HuH-7 (cell line): ENCODE measurements at places on chromosomes 1 and 21.

- peak; percentile 45 for DNase-seq
Measured at GRCh38 chr1:87795615-87796337, 467.1 kb downstream of the LMO4 start.

- no peak for DNase-seq
Measured at GRCh38 chr1:34906756-34907155, 22.7 kb downstream of the DLGAP3 start.

GRCh38 chr1:204350857-204351573 lies 8.7 kb downstream of the PLEKHA6 start:
- no peak for DNase-seq

GRCh38 chr21:25640202-25640942 lies 1.3 kb downstream of the JAM2 start:
- DNase-seq: no peak

DNA sequence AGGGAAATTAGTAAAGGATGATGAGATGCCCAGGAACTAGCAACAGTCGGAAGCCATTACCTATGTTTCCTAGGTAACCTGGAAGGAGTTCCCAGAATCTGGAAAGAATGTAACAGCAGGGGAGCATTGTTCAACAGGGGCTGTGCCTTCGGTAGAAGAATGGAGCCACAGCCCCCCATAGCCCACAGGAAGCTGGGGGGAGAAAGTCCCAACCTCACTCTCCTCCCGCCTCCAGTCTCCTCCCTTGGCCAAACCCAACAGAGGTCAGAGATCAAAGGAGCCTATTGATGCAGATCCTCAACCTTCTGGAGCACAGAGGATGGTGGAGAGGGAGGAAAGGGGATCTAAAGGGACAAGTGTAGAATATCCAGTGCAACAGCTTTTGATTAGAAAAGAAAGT lies 131.5 kb upstream of the SLC44A3 start:
- no peak for DNase-seq

DNA sequence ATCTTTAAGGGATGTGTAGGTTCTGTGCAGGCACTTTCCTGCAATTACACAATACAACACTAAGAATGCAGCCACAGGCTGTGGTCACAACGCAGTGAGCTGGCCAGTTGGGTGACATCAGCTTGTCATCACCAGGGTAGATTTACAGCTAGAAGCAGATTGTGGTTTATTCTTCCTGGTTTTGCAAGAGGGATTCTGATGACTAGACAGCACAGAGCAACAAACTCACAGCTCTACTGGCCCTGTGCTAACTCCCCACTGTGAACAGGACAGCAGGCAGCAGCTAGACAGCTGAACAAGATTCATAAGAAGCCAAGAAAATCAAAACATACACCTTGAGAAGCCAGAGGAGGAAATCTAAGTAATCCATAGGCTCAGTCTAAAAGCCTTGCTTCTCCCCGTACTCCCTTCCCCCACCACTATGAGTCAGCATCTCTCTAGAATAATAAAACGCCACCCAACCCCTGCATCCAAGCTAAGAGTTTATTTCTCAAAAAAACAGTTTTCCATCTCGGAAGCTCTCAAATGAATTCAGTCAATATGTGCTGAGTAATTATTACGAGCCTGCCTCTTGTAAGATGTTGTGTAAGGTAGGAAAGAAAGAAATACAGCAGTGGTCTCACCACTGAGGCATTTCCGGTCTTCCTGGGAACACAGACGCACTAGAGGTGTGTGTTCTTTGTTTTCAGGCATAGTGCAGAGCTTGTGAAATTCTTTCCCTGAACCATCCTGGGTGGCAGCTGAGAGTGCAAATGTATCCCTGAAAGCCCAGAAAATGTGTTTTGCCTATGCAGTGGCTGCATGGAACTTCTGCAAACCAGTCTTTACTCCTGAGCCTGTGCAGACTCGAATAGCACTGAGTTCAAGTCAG lies 162.8 kb downstream of the NTPCR start:
- peak; percentile 77 for DNase-seq

DNA sequence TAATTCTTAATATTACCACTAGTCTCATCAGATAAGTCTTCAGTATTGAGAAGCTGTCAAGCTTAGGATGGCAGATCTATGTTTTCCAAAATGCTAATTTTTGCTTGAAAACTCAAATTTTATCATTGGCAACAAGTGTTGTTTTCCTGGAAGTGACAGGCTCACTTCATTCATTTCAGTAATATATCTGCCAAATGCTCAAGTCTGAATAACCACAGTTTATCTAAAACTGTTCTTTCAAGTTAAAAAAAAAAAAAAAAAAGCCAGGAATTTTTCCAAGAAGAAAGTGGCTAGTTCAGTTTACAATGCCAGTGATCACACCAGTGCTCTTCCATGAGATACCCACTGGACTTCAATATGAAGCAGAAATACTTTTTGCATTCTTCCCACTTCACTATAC lies 20.6 kb downstream of the SMYD2 start:
- DNase-seq: no peak

DNA sequence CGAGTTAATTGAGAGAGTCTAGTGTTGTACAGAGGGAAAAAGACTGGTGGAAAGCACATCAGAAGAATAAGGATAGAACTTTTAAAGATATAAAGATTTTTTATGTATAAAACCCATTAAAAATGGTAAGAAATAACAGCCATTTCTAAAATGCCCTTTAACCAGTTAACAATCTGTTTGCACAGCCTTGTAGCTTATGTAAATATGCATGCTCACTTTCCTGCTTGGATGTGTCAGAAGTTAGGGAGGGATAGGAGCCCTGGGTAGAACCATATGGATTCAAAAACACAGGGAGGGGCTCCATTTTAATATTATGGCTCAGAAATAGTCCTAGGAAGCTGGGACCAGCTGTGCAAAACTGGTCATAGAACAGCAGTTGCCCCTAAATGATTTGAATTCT lies 4.5 kb upstream of the EDEM3 start:
- peak; percentile 37 for DNase-seq

DNA sequence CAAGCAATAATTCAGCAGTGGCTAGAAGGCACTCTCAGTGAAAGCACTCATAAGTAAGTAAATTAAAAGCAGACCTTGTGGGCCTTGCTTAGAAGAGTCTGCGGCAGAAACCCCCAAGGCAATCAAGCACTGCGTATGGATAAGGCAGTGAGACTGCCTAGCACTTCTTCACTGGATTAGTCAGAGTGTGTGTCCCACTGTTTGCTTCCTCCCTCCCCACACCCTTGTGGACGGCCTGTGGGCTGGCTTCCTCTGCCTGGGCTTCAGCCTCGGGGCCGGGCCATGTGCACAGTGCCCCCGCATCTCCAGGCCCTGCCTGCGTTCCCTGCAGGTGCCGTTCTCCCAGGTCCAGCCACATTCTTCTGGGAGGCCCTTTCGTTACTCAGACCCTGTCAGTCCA lies 23.8 kb downstream of the AGT start:
- DNase-seq: no peak

GRCh38 chr1:26544126-26544525 lies 14.6 kb downstream of the RPS6KA1 start:
- no peak for DNase-seq

DNA sequence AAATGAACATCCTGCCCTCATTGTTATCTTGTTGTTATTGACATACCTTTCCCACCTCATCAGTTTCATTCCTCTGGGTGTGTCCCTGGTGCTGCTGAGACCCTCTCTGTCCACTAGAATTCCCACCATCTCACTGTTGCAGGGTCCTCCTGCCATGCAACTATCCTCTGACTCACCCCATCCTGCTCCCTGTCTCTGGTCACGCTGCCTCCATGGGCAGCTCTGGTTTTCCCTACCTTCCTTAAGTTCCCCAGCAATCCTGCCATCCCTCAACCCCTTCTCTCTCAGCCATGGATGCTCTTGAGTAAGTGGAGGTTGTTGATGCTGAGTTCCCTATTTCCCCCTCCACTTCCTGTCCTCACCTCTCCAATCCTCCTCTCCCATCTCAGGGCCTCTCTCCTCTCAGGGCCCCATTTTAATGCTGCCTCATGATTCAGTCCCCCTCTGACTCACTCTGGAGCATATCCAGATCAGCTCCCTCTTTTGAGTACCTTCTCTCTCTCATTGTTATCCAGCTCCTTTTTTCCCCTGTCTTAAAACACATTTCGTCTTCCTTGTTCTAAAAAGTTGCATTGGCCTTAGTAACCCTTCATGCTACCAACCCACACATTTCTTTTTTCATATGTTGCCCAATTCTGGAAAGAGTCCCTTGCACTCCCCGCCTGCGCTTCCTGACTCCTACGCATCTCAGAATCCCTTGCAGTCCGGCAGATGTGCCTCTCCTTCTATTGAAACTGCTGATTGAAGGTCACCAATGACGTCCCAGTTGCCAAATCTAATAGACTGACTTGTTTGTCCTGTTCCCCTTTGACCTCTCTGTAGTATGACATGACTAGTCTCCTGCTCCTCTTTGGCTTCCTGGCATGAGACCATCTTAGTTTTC lies 92.0 kb downstream of the CNIH3 start:
- no peak for DNase-seq

DNA sequence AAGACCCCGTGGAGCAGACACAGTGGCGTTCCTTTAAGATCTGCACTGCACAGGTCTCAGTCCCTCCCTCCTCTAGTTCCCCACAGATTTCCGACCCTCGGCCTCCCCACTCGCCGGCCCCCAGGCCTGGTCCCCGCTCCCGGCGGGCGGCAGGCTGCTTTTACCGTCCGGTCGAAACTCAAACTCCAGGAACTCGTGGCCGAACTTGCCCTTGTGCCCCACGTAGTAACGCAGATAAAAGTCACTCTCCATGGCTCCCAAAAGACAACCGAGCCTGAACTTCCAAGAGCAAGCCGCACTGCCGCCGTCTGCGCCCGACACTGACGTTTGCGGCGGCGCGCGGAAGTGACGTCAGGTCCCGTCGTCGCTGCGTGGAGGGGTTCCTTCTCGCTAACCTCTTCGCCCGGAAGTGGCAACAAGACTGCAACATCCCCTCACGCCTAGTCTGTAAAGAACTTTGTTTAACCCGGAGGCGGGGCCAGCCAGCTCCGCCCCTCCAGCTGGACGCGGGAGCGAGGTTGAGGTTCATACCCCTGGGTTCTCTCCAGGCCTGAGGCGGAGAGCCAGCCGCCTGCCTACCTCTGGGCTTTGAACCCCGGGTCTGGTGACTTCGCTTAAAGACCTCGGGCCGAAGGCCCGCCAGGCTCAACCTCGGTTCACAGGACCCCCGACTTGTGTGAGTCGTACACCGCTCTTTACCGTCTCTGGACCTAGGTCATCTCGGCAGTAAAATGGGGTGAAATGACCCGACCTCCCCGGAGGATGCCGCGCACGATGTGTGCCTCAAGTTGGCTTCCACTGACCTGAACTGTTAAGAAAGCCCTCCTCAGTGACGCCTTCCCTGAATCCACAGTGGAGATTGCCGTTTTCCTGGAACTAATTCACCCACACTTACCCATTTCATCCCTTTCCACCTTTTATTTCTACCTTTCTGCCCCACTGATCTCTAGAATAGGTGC lies at the start of gene MAGOH:
Gene MAGOH (minus strand): TSS at position 322 of the 959 bp plus-strand sequence. CDS start 70 bp downstream, at position 252.
- DNase-seq: peak; percentile 94

DNA sequence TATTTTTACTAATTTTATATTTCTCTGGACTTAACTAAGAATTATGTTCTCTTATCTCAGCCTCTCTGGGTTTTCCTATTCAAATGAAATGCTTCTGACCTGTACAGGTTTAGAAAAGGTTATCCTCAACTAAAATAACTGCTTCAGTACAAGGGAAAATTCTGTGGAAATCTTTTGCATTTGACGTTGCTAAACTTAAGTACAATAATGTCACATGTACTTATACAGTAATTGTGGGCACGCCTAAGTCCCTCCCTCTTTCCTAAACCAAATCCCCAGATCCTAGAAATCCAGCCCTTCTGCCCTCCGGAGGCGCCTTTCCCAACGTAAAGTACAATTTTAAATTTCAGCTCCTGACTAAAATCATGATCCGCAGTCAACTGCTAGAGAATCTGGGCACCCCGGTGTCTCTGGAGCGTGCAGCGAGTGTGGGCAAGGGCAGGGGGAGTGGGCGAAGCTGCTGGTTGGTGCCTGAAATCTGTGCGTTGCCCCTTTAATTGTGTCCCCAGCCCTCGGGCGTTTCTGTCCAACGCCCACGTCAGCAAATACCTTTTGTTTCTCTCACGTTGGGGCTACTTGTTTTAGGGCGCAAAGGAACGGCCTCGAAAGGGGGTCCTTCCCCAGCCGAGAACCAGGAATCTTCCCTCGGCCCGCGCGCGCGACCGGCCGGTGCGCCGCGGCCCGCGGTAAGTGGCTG lies at the start of gene ZBTB8A:
Gene ZBTB8A (plus strand): TSS at position 541 of the 697 bp plus-strand sequence. CDS start 53,505 bp downstream, outside the sequence.
- DNase-seq: peak; percentile 50

DNA sequence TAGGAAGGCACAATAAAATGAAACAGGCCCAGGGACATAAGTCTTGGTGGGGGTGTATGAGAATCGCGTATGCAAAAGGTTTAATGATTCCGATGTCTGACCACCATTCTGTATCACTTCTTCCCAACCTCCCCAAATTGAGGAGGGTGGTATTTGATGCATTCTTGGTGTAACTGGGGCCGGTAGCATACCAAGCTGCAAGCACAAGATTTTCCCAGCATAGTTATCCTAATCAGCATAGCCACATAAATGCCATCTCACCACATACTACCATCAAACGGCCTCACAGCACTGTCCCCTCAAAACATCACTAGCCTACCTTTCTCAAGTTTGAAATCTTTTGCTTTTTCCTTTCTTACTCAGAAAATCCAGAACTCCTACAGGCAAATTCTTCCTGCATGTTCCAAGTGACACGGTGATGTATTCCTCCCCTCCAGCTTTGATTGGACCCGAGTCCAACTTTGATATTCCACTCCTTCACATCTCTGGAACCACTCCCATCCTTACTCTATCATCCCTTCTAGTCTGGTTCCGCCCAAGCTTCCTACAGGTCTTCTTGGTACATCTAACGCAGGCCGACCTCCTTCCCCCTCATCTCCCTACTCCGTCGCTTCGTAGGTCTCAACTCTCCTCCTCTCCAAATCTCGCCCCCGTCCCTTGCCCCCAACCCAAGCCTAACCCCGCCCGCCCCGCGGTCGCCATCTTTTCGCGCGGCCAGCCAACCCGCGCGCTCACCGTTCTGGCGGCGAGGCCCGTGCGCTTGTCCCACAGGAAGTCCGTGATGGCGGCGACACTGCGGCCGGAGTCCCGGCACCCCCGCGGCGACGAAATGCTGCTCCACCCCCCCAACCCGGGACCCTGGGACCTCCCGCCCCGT lies 600 bp downstream of the CLK2 start:
- DNase-seq: peak; percentile 64

GRCh38 chr21:17989780-17990179 lies 170.6 kb upstream of the C21orf91 start:
- DNase-seq: no peak

DNA sequence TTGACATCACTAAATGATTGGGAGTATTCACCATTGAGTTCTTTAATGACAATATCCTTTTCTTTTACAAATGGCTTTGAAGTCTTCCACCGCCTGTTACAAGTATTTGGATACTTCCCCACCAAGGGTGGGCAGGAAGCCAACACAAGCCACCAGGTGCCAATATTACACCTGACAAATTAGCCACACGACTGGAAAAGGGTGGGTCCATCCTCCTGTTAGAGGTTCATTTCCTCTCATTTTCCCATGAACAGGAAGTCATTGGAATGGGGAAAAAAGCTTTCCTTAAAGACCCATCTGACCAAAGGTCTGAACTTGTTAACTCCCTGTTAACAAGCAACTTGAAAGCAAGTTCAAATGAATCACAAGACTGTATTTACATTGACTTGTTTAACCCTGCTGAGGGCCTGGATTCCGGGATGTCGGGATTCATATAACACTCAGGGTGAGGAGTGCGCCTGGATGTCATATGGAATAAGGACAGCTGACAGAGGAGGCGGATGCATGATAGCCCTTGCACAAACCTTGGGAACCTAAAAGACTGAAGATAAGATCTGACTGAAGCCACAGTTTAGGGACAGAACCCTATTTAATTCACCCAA lies 40.5 kb upstream of the PROX1 start:
- no peak for DNase-seq

- no peak for DNase-seq
Measured at GRCh38 chr1:19656780-19657466, 7.8 kb upstream of the HTR6 start.

GRCh38 chr1:174166530-174167264 lies 7.4 kb downstream of the RABGAP1L start:
- DNase-seq: no peak
